Stimulated activated CD8-positive, alpha-beta memory T cell treated with anti-CD3 and anti-CD28 coated beads, Interleukin-7, amount 100 ng/mL, for 1 hour (primary cell): ENCODE measurements at places on chromosomes 2 and 18.

GRCh38 chr2:204986641-204987040, 441.4 kb downstream of the PARD3B start:
- no peak for DNase-seq

GRCh38 chr2:121804997-121805765, 49.7 kb downstream of the TSN start:
- DNase-seq = no peak

DNA sequence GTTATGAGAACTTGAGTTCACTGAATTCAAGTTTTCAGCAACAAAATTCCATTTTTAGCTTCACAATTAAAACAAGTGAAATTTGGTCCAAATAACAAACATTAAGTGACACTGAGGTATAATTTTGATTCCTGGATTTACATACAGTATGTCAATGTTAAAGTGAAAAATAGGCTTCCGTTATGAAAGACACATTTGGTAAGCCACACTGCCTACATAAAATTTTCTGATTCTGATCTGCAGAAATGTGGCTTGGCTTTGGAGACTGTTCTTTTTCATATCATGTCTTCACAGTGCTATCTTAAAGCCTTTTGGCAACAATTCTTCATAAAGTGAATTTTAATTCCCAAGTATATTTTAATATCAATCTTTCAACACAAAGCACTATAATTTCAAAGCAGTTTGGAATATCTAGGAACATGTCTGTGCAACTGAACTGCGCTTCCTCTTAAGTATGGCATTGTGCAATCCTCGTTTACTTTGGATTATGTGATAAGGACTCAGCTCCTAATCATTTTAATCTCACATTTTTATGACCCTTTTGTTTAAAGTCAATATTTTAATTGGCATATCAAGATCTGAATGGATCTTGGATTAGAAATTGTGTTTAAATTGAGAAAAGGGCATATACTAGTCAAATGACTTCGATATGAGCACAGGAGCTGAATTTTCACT, 60.0 kb downstream of the RBMS1 start:
- no peak for DNase-seq

- no peak for DNase-seq
Measured at GRCh38 chr2:227260041-227260440, 65.0 kb upstream of the MFF start.

DNA sequence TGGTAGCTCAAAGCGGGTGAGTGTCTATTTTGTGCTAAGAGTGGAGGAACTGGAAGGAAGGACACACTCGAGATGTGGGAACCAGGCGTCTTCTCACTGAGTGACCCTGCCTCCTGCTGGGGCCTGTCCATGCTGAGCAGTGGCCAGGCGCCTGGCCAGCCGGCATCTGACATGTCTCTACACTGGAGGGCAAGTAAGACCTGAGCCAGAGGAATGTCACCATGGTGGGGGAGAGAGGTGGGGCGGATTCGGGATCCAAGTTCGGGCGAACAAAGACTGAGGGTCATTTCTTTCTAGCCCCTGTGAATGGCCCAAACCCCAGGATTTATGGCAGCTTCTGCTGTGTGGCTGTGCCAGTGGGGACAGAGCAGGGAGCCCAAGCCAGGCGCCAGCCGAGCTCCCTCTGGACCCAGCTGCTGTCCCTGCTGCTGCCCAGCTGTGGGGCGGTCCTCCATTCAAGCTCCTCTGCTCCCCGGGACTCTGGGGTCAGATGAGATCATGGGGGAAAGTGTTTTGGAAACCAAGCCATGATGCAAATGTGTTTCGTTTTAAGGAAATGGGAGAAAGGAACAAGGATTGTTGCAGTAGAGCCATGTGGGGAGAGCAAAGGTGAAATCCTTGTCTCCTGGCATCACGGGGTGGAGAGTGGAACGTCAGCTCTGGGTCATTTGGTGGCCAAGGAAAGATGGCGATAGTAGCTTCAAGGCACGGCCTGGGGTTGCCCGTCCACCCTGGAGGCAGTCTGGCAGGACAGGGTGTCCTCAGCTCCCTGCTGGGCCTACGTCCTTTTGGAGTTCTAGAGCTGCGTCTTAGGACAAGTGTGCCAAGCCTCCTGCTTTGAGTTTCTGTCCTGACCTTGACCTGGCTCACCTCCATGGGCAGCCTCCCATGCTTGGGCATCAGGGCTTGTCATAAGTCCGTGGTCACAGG, 8.1 kb downstream of the ACKR3 start:
- no peak for DNase-seq

DNA sequence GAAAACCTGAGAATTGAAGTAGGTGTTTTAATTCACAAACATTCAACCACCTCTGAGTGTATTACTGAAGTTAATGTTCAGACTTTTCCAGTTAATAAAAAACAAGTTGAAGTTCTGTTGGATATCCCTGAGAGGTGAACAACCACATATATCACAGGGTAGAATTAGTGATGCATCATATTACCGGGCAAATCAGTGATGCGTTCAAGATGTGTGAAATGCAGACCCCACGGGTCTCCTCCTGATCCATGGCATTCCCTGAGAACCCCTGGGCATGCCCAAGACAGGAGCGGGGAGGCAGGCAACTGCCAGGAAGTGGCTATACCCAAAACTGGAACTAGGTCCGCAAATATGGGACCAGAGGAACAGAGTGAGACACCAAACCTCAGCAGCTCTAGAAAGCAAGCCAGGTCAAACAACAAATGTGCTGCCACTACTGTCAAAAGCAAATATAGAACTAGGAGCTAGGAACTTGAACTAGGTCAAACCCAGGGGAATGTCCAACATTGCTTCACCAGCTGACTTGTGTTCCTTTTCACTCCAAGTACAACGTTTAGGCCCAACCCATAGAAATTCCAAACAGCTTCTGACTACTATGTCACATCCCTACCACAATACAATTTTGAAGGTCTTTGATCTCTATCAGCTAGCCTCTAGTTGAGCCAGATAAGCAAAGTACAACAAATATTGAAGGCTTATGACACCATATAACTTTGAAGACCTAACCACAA, 20.2 kb downstream of the PSTPIP2 start:
- no peak for DNase-seq

- no peak for DNase-seq
Measured at GRCh38 chr2:188701836-188702235, 272.3 kb upstream of the COL3A1 start.

DNA sequence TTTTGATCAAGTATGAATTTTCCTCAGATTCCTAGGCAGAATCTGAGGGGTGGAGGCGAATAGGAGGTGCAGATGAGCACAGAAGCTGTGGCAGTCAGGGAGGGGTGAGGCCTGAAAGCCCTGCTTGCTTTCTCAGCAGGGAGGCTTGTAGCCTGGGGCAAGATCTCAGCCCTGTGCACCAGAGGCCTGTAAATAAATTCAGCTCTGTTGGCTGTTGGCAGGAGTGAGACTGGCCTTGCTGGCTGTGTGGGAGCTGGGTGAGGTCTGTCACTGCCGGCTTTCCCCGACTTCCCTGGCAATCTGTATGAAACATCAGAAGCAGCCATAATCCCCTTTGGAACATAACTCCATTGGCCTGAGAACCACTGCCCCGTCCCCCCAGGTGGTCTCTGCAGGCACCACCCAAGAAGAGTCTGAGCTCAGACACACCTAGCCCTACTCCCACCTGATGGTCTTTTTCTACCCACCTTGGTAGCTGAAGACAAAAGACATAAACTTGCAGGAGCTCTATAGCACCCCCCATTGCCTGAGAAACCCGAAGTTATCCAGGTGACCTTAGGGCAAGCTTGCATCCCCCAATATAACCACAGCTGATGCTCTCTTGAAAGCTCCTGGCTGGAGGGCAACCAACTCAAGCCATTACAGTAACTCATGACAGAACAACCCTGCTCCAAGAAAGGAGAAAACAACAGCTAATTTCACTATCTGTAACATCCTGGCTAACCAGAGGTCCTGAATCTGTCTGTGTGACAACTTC, 32.3 kb downstream of the EVA1A start:
- no peak for DNase-seq

- DNase-seq = no peak
Measured at GRCh38 chr18:24080861-24081260, 58.0 kb upstream of the CABYR start.

DNA sequence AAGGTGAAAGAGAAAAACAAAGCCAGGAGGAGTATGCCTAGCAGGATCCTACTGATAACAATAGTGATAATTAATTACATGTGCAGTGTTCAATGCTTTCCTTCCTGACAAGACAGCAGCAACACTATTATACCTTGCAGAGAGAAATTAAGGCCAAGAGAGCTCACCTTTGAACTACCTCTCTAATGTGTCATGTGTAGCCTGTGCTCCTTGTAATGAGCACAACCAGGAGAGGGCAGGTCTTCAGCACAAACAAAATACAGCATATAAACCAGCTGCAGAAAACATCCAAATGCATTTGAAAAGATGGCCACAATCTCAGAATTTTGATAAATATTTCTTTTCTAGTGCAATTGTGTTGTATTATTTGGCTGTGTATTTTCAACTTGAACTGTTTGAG, 1425.7 kb downstream of the DSC3 start:
- DNase-seq = no peak

GRCh38 chr2:98487806-98488189, 43.1 kb downstream of the INPP4A start:
- DNase-seq = no peak

DNA sequence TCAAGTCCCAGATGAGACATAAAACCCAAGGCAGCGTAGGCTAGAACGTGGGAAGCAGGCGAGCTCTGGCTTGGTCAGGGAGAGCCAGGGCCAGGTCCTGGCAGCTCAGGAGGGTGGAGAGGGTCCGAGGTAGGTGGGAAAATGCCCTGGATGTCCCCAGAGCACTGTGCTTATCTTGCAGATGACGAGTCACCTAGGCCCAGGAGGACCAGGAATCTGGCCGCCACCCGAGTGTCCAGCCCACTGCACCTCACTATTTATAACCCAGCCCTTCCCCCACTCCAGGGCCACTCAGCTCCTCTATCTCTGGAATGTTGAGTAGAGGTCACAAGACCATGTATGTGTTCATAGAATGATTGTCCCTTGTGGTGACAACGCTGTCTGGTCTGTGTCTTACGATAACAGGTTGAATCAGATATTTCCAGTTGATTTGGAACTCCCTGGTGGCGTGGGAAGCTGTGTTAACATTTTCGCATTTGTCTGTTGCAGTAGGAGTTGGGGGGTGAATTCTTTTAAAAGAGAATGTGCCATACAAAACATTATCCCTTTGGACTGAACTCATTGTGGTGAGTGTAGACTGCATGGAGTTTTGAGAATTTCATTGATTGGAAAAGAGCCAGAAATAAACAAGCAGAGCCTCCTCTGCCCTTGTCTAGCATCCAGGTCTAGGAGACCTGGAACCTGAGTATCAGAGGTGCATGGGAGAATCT, 47.5 kb downstream of the EMILIN2 start:
- no peak for DNase-seq

DNA sequence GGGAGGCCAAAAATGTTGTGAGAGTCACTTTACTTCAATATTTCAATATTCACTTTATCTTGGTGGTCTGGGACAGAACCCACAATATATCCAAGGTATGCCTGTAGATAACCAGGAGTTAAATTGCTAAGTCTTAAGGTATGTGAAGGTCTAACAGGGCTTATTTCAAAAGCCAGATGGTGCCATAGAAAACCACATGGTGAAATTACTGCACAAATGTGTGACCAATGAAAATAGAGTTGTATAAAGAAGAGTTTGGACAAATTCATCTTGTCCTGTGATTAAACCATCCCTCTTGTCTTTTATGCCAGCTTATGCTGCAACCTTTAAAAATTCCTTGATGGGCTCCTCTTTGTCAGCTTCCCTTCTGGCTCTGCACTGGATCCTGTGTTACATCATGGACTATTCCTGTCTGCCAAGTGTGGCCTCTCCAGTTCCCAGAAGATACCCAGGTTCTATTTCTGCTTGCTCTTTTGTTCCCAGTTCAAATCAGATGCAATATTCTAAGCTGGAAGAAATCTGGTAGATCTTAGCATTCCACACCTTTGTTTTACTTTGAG, 46.8 kb downstream of the ANTXR1 start:
- DNase-seq = no peak
